Stimulated activated CD8-positive, alpha-beta memory T cell treated with anti-CD3 and anti-CD28 coated beads, Interleukin-7, amount 100 ng/mL, for 1 hour (primary cell): ENCODE measurements at places on chromosomes 7 and 10.

GRCh38 chr7:153475239-153475638, 577.0 kb upstream of the DPP6 start:
- no peak for DNase-seq

- DNase-seq = no peak
Observed at GRCh38 chr7:94633014-94633341, 23.0 kb downstream of the SGCE start.

DNA sequence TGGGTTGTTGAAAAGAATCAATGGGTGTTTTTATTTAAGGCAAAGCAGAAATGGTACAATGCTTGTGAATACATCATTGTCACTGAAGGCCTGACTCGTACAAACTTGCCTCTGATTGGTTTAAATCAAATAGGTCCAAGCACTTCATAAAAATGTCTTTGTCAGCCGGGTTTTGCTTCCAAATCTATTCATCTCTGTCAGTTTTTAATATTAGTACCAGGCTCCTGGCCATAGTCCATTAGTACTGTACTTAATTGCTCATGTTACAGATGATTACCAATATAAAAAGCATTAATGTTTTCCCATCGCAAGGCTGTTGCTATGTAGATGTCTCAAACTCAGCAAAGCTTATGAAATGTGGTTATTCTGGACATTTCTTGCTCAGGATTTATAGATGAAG, 171.9 kb downstream of the ARID5B start:
- no peak for DNase-seq

GRCh38 chr10:95395947-95396449, 105.2 kb upstream of the PDLIM1 start:
- DNase-seq = no peak

- no peak for DNase-seq
Observed at GRCh38 chr7:138077809-138078208, 1.6 kb downstream of the AKR1D1 start.

DNA sequence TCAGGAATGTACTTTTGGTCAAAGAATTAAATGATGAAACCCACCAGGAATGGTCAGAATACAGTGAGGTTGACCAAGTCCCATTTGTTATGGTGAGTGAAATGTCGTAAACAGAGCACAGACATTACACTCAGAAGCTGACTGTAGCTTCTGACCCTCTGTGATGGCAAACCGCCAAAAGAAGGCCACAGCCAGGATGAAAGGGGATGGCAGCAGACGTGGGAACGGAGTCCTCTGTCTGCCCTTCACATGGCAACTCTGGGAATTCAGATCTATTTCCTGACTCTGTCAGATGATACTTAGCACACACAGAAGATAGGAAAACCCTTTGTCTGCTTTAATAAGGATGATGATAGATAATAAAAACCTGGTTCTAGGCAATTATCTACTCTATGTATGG, 757.1 kb downstream of the SORCS3 start:
- DNase-seq = no peak

DNA sequence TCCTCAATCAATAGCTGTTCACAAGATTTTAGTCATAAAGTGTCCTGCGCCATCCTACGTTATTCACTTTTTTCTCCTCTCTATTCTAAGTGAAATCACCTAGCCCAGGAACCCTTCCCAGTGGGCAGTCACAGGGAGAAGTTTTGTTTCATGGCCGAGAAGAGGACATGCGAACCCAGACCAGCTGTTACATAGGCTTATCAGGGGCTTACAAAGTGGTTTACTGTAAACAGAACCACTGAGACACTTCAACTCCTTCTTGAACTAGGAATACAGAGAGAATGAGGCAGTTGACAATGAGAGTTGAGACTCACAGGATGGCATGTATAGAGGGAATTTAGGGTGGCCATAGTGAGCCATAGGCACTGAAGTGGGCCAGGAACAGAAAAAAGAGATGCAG, 246.9 kb upstream of the GLI3 start:
- no peak for DNase-seq

GRCh38 chr7:50206453-50207250, 97.9 kb upstream of the IKZF1 start:
- peak; percentile 51 for DNase-seq

DNA sequence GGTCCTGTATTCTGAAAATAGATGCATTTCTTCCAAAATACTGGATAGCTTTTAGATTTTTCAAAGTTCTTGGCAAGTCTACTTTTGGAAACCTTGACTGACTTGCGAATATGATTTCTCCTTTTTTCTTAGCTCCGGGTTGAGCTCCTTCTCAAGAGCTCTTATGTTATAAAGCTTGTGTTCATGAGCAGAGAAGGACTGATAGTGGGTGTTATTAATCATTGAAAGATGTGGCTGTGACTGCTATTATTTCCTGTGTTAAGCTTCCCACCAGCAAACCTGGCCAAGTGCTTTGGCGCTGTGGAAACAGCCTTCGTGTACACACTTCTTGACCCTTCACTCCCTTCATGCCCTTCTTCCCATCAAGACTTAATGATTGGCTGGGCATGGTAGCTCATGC, 98.2 kb downstream of the KIAA1217 start:
- DNase-seq = no peak

DNA sequence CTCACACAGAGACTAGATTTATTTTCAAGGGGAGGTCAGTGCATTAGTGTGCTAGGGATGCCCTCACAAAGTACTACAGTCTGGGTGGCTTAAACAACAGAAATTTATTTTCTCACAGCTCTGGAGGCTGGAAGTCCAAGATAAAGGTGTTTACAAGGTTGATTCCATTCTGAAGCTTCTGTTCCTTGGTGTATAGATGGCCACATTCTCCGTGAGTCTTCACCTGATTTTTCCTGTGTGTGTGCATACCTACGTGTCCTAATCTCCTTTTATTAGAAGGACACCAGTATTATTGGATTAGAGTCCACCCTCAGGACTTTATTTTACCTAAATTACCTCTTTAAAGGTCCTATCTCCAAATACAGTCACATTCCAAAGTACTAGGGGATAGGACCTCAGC, 91.7 kb upstream of the FRMD4A start:
- DNase-seq = no peak

- DNase-seq = no peak
Observed at GRCh38 chr10:17626656-17627055, 9.5 kb upstream of the HACD1 start.

- DNase-seq = no peak
Observed at GRCh38 chr10:36351159-36351558, 709.1 kb upstream of the FZD8 start.

- no peak for DNase-seq
Observed at GRCh38 chr10:18822156-18822555, 162.9 kb downstream of the ARL5B start.

GRCh38 chr7:132002343-132002968, 446.0 kb upstream of the PODXL start:
- no peak for DNase-seq

DNA sequence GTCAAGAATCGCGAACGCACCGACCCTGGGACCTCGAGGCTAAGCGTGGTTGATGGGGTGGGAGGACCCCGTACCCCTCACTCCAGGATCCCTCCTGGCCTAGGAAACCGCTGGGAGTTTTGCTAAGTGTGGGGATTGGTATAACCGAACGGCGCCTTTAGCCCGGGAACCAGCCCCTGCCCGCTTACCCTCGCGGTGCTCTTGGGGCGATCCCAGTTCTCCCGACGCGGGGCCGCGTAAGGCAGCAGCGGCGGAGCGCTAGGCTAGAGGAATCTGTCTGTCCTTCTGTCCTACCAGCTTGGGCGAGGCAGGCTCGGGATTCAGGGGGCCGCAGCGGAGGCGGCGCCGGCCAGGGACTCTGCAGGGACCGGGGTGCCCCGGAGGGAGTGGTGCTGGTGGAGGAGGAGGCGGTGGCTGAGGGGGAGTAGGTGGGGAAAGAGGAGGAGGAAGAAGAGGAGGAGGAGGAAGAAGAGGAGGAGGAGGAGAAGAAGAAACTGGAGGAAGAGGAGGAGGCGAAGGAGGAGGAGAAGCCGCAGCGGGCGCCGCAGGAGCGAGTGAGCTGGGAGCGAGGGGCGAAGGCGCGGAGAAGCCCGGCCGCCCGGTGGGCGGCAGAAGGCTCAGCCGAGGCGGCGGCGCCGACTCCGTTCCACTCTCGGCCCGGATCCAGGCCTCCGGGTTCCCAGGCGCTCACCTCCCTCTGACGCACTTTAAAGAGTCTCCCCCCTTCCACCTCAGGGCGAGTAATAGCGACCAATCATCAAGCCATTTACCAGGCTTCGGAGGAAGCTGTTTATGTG, 439 bp upstream of the EMX2 start:
- DNase-seq = no peak

GRCh38 chr7:36391436-36392198, 2.0 kb downstream of the ANLN start:
- DNase-seq = no peak

DNA sequence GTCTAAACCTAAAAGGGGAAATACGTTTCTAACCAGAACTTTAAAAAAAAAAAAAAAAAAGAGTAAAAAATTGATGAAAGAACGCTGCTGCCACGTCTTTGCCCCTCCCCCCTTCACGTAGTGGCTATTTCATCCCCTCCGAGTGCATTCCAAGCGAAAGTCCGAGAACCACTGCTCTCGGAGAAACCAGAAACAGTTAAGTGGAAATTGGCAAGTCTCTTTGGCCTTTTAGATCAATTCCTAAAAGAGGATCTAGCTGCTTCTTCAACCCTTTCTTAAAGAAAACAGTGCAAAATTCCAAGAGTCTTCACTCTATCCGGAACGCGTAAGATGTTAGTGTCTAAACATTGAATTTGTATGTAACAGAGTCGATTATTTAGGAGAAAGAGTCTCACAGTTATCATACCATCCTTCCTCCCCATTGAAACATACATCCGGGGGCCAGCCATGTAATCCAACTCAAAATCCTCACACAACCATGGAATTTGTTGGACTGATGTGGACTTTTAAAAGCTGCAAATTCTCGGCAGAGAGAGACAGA, 1.1 kb downstream of the P4HA1 start:
- DNase-seq = no peak

- no peak for DNase-seq
Observed at GRCh38 chr7:16951483-16952080, 69.8 kb upstream of the AGR3 start.

- DNase-seq = no peak
Observed at GRCh38 chr7:37545619-37546534, 97.2 kb upstream of the ELMO1 start.

- DNase-seq = no peak
Observed at GRCh38 chr10:839550-840205, 91.8 kb downstream of the LARP4B start.

- DNase-seq = no peak
Observed at GRCh38 chr7:37220664-37221063, 228.0 kb downstream of the ELMO1 start.

GRCh38 chr7:106954840-106955239, 89.7 kb upstream of the PRKAR2B start:
- DNase-seq = no peak

DNA sequence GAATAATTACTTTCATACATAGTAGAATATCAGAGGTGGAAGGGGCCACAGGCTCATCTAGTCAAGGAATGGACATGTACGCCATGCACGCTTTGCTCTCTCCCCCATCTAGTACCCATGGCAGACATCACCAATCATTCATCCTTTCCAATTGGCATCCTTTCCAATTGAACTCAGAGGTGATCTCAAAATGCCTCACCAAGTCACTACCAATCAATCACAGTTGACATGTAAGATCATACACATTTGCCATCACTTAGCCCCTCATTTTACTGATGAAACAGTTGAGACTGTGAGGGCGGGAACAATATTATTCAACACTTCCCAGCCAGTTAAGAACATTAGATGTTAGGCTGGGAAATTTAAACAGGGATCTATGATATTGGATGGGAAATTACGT, 308.4 kb downstream of the FGFR2 start:
- no peak for DNase-seq

DNA sequence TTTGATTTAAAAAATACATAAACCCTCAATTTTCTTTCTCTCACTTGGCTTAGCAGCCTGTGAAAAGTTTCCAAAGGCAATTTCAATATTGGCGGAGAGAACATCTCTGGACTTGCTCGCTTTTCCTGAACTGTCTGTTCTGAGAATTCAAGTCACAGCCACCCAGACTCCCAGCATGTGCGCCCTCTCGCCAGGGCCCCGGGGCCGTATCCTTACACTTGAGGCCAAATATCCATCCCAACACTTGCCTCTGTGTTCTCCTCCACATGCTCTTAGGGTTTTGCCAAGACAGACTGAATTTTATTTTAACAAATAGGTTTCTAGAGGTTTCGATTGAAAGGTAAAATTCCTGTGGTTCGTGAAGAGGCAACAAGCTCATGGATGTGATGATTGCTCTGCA, 111.5 kb upstream of the GPR26 start:
- no peak for DNase-seq

- DNase-seq = no peak
Observed at GRCh38 chr7:37248396-37248861, 200.2 kb downstream of the ELMO1 start.

GRCh38 chr10:12333380-12334185, 15.8 kb upstream of the CAMK1D start:
- DNase-seq = no peak

DNA sequence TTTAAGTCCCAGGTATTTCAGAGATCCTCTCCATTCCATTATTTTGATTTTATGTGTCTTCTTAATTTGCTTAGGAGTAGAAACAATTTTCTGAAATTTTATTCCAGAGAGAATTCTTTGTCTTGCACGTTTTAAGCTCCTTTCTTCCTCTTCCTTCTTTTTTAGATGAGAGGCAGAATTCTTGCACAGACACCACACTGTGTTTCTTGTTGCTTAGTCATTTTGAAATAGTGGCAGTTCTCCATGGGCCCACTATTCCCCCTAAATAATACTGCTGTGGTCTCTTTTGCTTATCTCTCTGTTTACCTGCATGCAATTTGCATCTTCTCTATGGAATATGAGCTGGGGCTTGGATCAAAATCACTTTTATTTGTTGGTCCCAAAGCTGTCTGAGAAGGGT, 54.3 kb upstream of the WAC start:
- DNase-seq = no peak
